Eye (tissue), 1 donor: ENCODE measurements at places on chromosomes 11 and 22.

GRCh38 chr11:33391893-33392251 lies 134.7 kb downstream of the HIPK3 start:
- no peak for DNase-seq

GRCh38 chr11:27972522-27973170 lies 135.3 kb downstream of the KIF18A start:
- DNase-seq: no peak

DNA sequence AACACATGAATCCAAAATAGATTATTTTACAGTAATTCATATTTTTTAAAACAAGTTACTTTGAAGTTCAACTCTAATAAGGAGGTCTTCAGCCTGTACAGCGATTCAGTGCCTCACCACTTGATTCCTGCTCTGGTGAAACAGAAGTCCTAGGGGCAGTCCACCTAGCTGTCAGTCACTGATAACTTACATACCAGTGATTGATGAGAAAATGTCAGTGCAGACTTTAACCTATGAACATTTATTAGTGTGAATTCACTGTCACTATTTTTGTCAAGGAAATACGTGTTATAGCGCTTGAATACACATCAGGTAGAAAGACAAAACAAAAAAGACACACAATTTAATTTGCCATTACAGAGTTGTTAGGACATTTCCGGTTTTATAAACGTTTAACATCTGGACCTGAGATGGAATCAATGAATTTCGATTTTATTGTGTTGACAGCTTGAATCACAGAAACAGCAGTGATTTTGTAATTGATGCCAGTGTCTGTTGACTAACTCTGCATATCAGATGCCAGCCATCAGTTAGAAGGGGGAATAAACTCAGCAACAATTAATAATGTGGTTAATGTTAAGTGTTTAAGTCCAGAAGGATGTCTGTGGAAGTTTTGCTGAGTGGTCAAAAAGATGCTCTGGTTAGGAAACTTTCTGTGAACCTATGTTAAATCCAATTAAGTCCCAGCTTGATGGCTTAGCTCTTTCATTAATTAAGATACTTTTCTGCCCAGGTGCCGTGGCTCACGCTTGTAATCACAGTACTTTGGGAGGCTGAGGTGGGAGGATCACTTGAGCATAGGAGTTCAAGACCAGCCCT lies 34.5 kb downstream of the ELF5 start:
- no peak for DNase-seq

DNA sequence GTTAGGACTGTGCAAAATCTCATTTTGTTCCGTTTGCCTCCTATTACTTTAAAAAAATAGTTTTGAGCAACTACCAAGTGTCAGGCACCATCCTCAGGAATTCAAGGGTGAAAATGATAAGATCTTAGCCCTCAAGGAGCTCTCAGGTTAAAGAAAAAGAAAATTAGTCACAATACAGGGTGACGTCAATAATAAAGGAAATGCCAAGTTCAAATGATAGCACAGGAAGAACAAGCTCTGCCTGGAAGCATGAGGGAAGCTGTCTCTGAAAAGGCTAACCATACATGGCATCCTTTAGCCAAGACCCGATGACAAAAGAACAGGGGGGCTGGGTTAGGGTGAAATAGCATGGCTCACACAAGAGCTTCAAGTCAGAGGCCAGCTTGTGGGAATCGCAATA lies 11.1 kb upstream of the MPZL2 start:
- no peak for DNase-seq

- no peak for DNase-seq
Observed at GRCh38 chr11:66595245-66595904, 2.4 kb downstream of the CCS start.

- no peak for DNase-seq
Observed at GRCh38 chr11:4926608-4927007, 2.5 kb upstream of the OR51G1 start.

GRCh38 chr22:19810381-19811201 lies 44.1 kb downstream of the GNB1L start:
- no peak for DNase-seq

DNA sequence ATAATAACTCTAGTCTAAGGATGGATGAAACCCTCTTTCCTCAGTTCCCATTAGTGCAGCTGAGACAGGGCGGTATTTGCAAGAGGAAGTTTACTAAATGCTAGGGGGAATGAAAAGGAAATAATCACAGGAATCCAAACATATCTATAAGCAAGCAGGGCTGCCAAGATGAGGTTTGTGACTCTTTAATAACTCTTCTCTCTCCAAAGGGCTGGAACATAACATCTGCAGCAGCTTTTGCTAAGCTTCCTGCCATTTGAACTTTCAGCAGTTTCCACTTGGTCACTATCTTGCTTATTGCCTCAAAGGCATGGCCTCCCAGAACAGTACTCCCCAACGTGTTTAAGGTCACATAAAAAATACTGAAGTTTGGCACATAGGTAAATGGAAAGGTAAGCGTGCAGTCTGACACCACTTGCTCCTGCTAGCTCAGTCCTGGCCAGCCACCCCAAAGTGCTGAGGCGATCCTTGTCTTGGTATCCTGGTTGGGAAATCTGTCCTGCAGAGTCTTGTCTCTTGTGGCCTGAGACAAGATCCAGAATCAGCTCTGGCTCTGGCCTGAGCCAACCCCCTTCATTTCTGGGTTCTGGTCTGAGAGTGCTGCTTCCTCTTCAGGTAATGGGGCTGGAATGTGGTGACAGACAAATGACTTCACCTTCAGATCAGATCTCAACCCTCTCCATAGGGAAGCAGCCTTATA lies 81.8 kb downstream of the KCNC1 start:
- no peak for DNase-seq

GRCh38 chr11:101745756-101746155 lies 161.9 kb upstream of the TRPC6 start:
- DNase-seq: no peak

- DNase-seq: no peak
Observed at GRCh38 chr22:35864545-35865165, 147.0 kb downstream of the APOL5 start.

GRCh38 chr22:46250783-46251125 lies 661 bp upstream of the CDPF1 start:
- DNase-seq: no peak

DNA sequence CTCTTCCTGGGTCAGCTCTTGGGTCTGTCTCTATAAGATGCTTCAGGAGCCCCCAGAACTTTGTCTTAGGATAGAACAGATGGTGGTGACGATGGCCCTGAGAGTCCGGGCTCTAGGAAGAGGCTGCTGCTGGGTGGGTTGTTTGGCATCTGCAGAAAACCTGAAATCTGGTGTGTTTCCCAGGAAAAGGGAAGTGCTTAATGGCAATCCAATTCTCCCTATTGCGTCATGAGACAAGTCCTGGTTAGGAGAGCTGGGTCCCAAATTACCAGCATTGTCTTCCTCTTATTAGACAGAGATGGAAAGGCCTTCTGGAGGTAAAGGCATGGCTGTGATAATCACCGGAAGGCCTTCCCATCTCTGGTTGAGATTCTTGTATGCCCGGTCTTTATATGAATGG lies 48.9 kb upstream of the GRAMD1B start:
- no peak for DNase-seq
